Spleen (tissue), 13 donors: ENCODE measurements at places on chromosomes 12 and 14.

DNA sequence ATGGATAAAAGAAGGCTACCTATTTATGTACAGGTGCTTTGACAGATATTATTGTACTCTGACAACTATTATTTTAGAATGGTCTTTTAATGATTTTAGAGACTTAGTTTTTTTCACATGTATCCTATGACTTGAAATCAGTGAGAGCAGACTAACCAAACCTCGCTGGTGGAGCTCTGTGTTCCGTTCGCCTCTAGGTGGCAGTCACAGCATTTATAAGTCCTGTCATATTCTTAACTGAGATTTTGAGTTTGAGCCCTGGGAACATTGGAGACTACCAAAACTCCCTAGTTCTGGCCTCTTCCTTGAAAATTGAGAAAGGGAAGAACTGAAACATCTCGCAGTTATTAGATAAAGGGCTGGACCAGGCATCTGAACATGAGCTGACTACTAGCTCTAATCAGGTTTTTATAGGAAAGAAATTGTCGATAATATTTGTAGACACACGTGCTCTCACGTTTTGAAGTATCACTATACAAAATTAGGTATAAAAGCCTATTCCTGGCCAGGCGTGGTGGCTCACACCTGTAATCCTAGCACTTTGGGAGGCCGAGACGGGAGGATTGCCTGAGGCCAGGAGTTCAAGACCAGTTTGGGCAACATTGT is 48.3 kb downstream of the TTLL5 start:
- DNase-seq: no peak

DNA sequence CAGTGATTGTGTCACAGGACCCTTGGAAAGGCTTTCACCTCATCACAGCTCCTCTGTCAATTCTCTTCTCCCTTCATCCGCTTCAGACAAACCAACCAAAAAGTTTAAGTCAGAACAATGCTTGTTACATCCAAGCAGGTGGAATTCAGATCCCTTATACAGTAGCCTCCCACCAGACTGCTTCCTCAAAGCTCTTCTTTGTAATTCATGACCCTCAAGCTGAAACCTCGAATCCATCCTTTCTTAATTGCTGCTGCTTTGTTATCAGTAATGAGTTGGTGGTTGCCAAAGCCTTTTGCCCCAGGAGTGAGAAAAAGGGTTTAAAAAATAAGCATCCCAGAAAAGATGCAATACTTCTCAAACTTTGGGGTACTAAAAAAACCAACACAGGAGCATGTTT is 9.5 kb downstream of the BEST3 start:
- DNase-seq: no peak

DNA sequence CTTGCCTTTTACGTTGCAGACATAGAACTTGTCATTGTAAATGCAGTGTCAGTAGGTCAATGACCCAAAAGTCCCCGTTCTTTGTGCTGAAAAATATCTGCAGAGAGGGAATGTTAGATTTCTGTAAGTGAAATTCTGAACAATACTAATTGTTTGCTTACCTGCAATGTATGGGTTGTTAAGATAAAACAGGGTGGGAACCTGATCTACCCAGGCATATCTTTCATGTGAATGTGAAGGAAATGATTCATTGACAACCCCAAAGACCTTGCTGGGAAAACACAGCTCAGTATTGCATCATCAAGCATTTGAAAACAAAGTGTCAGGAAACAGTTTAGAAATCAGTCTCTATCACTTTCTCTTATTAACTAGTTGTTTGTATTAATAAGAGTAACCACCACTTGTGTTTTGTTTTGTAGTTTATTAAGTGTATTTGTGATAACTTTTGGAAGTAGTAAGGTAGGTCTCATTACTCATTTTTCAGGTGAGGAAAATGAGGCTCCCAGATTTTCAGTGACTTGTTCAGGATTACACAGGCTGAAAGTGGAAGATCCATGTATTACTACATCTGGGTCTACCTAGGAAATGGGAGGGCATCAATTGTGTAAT is 57.9 kb upstream of the SLC38A2 start:
- DNase-seq: no peak

DNA sequence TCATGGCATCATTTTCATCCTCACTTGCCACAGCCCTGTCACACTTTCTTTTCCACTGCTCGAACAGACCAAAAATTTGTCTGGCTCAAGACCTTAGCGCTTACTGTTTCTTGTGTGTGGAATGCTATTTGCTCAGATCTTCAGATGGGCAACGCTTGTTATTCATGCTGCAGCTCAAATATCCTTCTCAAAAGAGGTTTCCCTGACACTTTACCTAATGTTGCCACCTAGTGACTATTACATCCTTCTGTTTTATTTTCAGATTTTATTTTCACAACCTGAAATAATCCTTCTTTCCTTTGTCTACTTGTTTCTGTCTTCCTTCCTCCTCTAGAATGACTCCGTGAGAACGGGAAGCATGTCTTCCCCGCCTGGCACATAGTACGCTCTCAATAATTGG is 5.6 kb downstream of the FBXO33 start:
- no peak for DNase-seq

- no peak for DNase-seq
Measured at GRCh38 chr14:66022526-66022925, 463.6 kb upstream of the CCDC196 start.
